Transverse colon (tissue), 4 donors: ENCODE measurements at places on chromosomes 6 and 20.

GRCh38 chr6:46688117-46688965, 656 bp downstream of the TDRD6 start:
- DNase-seq = no peak

- no peak for DNase-seq
Measured at GRCh38 chr6:157710604-157711003, 112.4 kb upstream of the SNX9 start.

DNA sequence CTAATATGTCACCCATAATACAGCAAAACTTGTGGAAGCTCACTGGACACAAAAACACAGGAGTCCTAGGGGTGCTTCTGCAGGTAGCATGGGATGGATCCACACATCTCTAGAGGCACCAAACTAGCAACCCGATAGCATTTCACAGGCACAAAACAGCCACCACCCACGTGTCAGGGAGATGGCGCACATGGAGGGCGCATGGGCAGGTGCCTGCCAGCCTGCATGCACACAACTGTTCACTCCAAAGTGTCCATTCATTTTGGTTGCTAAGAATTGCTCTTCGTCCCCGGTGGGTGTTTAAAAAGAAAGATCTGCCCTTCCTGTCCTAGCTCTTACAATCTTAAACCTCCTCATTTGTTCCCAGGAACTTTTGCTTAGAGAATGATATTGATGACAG, 171.3 kb downstream of the SYNDIG1 start:
- no peak for DNase-seq

- DNase-seq = no peak
Measured at GRCh38 chr6:131897050-131897435, 54.1 kb downstream of the CCN2 start.

DNA sequence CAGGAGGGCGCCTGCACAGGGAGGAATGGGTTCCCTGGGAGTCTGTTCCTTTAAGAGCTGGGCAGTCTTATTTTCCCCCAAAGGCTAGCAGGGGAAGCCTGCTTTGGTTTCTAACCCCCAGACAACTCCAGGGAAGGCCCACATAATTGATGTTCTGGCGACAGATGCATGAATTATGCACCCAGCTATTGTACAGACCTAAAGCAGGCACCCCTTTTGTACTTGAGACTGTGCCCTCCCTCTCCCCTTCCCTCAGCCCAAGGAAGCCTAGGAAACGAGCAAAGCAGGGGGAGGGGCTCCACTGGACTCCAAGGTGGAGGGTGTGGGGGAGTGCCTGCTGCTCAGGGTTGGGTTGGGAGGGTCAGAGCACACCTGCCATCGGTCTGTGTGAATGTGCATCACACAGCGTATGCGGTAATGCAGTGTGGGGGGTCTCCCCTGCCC, 102.1 kb downstream of the KCNB1 start:
- DNase-seq = no peak

- DNase-seq = no peak
Measured at GRCh38 chr20:33111306-33111705, 31.9 kb downstream of the BPIFB4 start.

GRCh38 chr6:152226119-152226518, 411.0 kb downstream of the SYNE1 start:
- DNase-seq = no peak

- DNase-seq = no peak
Measured at GRCh38 chr6:161257793-161258457, 15.9 kb downstream of the AGPAT4 start.

DNA sequence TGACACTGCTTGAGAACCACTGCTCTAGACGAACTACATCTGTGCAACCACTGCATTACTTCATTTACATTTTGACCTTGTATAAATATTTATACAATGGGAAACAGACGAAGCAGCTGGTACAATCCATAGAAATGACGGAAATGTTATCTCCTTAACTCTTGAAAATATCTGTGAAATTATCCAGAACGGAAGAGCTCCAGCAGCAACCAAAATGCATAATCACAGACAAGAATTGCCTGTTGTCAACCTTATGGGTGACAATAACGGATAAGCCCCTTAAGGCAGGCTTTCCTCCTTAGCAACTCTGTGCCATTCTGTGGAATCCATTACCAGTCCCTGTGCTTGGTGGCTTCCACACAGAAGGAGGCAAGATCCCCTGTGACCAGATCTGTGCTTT, 115.4 kb downstream of the DTNBP1 start:
- no peak for DNase-seq
